ENCODE measurements at places on chromosomes 2 and 18.

- DNase-seq, result no peak
These were observed 232.0 kb upstream of the NRXN1 start for GRCh38 chr2:51263951-51264350.

- DNase-seq, result no peak
These were observed 20.7 kb downstream of the SLC19A3 start for GRCh38 chr2:227696990-227697679.

GRCh38 chr2:109321570-109321969, 192.6 kb downstream of the SH3RF3 start:
- no peak for DNase-seq

DNA sequence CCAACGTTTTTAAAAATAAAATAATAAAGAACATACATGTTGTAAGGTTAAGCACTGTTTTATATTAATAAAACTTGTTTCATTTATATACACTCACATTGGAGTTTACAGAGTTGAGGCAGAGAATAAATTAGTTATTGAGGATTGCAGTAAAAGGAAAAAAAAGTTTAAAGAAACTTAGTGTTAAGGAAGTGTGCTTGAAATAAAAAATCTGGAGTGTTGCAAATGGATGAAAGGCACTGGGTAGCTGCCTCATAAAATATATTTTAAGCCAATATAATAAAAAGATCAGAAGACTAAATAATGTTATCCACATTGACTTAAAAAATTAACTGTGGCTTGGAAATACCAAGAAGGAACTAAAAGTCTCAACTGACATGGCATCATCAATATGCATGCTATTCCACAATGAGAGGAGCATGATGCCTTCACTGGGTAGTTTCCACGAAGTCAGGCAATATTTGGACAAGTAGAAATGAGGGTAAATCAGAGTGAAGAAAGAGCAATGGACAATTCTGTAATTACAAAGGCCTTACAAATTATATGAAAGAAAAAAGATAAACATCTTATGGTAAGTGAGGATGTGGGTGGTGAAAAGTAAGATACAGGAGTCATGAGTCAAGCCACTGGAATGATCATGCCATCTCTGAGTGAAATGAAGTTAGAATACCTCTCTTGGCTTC, 2.5 kb downstream of the GALNT3 start:
- DNase-seq, result no peak

DNA sequence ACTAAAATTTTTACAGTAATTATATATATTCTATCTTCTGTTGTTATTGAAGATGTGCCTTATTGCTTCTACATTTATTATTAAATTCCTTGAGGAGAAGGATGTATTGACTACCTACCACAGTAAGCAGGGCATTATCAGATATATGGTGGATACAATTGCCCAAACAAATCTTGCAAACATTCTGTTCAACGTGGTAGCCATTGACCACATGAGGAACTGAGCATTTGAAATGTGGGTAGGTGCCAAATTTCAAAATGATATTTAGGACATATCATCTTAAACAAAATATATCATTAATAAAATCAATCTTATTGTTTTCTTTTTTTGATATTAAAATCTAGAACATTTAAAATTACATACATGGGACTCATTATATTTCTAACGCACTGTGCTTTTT, 11.1 kb downstream of the SCN3A start:
- no peak for DNase-seq

DNA sequence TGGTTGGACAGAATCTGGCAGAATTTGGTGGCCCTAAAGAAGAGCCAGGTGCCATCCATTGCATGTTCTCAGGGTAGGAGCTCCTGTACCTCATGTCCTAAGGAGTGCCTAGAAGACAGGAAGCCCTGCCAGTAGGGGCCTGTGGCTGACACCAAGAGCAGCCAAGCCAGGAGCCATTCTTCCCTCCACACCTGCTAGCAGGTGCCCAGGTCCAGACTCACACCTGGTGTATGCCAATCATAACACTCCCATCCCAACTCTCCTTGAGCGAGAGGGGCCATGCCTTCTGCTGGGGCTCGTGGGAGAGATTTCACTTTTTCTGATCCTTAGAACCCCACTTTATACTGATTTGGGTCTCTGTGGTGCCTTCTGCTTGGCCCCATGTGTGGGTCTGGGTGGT, 26.5 kb upstream of the TMEM37 start:
- no peak for DNase-seq

DNA sequence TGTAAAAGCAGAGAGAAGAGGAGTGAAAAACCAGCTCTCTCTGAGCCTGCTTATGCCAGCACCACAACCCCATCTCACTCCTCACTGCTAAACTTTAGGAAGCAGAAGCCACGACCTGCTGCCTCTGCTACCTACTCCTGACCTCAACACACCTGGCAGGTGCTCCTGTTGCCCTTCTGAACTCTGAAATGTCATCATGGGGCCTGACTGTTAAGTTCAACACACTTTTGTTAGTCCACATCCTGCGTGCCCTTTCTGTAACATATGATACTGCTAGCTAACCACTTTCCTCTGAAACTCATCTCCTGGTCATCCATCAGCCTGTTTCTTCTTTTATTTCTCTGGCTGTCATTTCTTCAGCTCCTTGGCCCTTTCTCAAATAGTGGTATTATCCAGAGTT, 118.1 kb downstream of the EPB41L3 start:
- no peak for DNase-seq

GRCh38 chr2:201807452-201807999, 1.2 kb downstream of the CDK15 start:
- DNase-seq, result no peak

DNA sequence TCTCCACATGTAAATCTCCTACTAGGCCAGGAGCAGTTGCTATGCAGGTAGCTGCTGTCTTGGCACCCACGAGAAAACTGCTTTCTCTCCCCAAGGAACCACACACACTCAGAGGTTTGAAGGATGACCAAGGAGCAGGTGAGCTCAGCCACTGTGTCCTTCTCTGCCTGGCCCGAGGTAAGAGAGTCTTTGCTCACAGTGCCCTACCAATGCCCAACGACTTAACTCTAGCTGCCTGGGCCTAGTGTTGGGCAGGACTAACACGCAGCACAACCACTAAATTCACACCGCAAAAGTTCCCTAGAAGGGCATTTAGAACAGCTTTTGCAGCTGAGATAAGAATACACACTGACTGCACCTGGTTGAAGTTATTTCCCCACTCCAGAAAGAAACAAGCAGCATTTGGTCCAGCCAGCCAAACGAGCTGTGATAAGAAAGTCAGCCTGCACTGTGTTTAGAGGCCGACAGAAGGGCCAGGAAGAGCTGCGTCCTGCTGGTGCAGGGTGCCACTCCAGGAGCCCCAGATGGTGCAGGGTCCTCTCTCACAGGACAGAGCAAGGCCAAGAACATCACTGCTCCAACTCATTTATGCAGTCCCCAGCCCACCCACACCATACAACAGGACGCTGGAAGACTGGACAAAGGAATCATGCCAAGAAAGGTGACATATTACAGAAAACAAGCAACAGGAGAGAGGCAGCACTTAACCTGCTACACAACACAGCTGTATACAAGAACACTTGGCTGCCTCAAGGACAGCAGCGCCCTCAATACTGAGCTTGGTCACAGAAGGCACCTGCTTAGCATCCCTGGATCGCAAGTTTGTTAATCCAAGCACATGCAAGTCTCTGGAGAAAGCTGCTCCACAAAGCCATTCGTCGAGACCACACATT, 12.5 kb downstream of the HDLBP start:
- DNase-seq, result no peak

GRCh38 chr2:31969178-31969577, 41.6 kb downstream of the MEMO1 start:
- DNase-seq, result no peak

GRCh38 chr2:396903-397302, 109.0 kb upstream of the ALKAL2 start:
- DNase-seq, result no peak

DNA sequence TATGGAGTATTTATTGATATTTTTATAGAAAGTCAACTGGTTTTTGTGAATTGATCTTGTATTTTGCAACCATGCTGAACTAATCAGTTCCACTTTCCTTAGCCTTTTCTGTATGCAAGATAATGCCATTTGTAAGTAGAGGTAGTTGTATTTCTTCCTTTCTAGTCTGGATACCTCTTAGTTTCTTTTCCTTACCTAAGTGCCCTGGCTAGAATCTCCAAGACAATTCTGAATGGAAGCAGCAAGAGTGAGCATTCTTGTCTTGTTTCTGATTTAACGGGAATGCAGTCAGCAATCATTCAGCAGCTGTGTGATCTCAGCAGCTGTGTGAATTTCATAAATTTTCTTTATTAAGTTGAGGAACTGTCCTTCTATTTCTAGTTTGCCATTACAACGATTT, 73.4 kb downstream of the NRXN1 start:
- DNase-seq, result no peak

- no peak for DNase-seq
These were observed 262.7 kb upstream of the FSIP2 start for GRCh38 chr2:185475914-185476313.

DNA sequence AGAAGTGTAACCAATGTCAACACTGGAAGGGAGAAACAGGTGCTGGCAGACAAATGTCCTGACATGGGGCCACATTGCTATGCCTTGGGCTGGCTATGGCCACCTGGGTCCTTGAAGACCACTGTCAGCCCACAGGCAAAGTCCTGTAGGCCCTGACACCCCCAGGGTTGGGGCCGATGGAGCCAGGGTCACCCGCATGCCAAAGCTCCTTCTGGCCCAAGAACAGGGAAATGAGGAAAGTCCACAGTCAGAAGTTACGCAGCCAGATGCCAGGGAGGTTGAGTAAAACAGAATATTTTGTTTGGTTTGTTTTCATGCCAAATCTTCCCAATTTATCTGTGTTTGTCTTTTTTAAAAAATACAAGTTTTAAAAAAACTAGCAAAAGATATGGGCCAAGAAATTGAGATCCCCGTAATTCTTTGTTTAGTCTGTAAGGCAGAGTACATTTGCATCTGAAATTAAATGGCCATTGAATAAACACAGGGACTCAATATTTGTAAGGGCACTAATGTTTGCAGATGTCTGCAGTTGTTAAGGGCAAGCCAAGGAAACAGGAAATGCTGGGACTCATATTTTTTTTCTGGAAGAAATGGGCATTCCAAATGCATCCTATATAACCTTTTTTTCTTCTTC, 186.4 kb downstream of the FAM210A start:
- no peak for DNase-seq

DNA sequence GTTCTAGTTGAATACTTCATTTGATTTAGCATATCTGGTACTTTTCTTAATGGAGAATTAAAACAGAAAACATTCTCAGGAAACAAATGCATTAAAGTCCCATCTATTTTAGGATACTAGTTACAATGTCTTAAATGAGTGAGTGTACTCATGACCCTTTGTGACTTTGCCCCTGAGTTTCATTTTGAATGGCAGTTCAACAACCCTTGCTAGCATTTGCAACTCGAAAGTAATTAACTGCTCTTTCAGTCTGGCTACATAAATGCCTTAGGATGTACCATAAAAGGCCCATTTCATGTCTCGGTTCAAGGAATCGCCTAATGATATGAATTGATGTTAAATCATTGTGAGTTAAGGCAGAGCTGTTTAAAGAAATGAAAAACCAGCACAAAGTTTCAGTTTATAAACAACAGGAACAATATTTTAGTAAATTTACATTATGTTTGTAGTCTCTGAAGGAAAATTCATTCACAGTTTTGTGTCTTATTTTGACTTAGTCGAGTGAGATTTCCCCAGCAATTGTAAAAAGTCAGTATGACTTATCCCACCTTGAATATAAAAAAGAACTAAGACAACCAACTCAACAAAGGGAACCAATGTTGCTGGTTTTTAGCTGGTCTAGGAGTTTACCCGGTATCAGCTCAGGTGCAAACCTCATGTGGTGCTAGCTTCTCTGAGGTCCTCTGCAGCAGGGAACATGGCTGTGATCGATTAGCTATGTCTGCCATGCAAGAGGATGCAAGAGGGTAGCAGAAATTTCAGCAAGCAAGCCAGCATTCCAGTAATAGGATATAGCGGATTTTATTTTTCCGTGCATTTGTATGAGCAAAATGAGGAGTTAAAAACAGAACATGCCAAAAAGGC, 386.2 kb downstream of the PTPRM start:
- no peak for DNase-seq

GRCh38 chr2:136286423-136286822, 168.5 kb upstream of the CXCR4 start:
- no peak for DNase-seq

- no peak for DNase-seq
These were observed 353.2 kb upstream of the TRIB2 start for GRCh38 chr2:12363569-12363968.

DNA sequence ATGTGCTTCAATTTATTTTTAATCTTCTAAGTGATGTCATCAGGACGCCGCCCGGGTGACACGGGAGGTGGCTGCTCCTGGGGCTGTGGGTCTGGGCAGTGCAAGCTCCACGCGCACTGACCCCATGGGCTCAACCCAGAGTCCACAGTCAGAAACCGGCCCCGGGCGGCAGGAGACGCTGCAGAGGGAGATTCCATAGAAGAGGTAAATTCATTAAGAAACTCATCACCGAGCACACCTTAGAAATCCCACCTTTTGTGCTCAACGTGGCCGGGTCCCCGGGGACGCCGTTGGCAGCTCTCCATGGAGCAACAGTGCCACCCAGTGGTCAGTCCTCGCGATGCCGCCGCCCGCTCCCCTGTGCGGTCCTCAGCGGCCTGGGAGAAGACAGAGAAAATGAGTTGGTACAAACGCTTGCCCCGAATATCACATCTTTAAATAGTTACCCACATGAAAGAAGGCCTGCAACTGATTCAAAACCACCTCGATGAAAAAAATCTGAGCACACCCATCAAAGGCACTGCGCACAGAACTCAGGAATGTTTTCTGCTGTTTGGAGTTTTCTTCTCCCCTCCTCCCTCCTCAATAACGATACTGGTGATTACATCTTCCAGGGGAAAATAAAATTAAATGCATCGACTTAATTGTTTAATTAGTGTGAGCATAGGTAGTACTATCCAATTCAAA, 92.6 kb downstream of the CMPK2 start:
- peak; percentile 77 for DNase-seq

DNA sequence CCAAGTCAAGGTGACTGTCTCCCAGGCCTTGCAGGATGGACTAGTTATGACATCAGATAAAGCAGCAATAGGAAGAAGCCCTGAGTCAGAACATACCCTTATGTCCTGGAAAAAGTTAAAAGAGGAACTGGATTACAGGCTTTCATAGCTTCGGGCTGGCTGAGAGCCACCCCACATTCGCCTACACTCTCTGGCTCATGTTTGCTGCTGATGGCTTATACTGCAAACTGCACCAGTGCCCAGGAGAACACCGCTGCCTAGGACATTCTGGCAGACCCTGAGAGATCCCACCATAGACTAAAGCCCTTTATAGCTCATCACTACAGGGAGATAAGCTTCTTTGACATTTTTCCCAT, 20.3 kb downstream of the SLC8A1 start:
- DNase-seq, result no peak

DNA sequence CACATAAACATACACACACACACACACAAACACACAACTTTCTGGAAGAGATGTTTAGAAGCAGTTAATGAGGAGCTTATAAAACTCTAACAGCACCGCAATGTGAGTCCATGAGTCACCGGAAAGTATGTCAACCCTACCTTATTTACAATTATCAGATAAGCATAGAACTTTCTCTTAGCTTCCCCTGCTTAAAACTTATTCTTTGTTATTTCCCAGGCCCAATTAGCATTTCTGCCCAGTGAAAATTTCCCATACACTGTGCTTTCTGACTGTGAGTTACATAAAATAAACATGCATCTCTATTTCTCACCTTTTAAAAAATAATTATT, 737.6 kb downstream of the LRP1B start:
- no peak for DNase-seq
